ENCODE measurements at places on chromosomes 7 and 10. TPM values are rescaled to one million over a fixed set of nuclear protein-coding genes. Genes with fewer than 3 reads are reported as not detected.

- DNase-seq, result no peak
Measured at GRCh38 chr10:80523773-80524172, 13.9 kb upstream of the SH2D4B start.

DNA sequence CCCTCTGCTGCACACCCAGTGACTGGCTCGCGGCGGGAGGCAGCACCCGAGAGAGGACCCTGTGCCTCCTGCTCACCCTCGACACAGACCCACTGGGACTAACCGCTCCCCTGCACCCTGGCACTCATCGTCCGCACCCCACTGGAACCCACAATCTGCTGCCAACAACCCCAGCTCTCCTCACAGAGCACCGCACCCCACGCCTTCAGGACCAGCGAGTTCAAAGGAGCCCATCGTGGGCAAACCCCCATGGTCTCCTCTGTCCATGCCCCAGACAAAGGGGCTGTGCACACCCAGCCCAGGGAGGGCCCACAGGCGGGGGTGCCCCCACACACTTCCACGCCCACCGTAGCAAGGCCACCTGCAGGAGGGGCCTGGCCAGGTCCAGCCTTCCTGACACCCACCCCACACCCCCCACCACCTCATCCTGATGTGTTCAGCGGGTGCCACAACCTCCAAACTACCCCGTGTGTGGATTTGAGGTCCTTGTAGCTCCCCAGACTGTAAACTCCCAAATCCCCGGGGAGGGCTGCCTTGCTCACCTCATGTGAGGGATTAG lies 14.0 kb downstream of the RASGEF1A start:
- no peak for DNase-seq

DNA sequence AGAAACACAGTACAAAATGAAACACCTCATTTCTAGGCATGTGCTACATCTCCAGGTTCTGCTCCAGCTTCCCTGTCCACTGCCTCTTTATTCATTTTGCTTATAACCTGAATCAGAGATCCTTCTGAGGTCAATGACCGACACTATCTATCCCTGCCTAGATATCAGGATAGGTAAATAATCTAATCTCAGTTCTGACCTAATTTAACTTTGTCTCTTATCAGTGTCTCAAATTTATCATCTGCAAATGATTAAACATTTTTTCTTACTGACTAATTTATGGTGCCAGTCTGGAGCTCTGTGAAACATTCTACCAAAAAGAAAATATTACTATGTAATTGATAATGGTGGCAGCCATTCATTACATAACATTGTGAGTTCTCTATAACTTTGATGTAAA lies 61.1 kb downstream of the SGCE start:
- no peak for DNase-seq

- peak; percentile 32 for DNase-seq
Measured at GRCh38 chr10:3106928-3107425, 39.6 kb downstream of the PFKP start.

DNA sequence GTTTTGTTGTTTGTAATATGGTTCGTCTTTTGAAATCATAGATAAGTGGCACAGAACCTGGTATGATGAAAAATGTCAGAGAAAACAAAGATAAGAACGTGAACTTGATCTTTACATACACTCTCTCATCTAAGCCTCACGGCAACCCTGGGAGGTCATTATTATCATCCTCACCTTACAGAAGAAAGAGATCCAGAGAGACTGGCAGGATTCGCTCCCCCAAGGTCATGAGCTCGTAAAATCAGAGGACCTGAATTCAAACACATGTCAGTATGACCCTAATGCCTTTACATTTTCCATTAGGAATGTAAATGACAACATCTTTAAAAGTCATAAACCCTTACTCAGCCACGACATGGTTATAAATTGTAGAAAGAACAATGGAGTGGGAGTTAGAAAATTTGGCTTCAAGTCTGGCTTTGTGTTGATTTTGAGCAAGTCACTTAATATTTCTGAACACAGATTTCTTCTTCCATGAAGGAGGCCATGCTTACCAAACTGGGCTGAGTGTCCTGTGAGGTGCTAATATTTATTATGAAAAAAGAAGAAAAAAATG lies 35.9 kb downstream of the HIPK2 start:
- no peak for DNase-seq

DNA sequence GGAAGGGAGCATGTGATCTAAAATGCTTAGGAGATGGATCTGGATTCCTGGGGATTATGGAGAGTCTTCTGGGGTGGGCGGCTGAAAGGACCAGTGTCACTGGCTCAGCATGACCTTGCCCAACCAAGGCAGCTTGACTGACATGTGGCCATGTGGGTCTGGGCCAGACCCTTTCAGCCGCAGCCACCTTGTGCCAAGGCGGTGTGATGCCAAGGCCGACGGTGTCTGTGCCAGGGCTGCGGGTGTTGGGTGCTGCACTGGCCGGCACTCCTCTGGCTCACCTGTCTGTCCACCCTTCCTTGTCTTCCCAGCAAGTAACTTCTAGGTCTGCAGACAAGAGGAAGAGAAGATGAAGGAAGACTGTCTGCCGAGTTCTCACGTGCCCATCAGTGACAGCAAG lies 8.8 kb downstream of the DEPP1 start:
- DNase-seq, result no peak

GRCh38 chr7:107442678-107443077 lies 27.2 kb upstream of the GPR22 start:
- DNase-seq, result no peak

Gene FAM171A1
- total RNA-seq, result 20.6 TPM

Gene ABCA13
- total RNA-seq, result 0.06 TPM

Gene ARID5B
- 5.0 TPM for total RNA-seq

Gene DOCK1
- total RNA-seq, result 16.4 TPM
